RKO (cell line): ENCODE measurements at places on chromosomes 2 and 18.

GRCh38 chr2:3578987-3579386, 3.9 kb downstream of the RPS7 start:
- DNase-seq = peak; percentile 61

DNA sequence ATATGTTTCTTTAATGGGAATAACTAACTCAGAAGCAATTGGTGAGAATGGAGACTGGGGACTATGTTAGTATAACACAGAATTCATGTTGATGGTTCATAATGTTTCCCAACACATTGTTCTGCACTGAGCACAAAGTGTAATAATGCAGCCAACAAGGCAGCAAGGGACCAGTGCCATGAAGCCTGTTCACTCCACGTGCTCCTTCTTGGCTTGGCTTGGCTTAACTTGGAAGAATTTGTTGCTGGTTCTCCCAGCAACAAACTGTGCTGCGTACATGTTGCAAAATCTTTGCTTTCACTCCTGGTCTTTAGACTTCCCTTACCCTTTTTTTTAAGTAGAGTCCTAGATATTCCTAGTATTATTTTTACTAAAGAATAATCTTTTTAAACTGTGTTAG, 129.7 kb downstream of the MAP3K20 start:
- no peak for DNase-seq

GRCh38 chr2:174612970-174613369, 15.4 kb upstream of the WIPF1 start:
- no peak for DNase-seq

GRCh38 chr18:50790241-50790640, 29.6 kb downstream of the MRO start:
- no peak for DNase-seq

GRCh38 chr18:21996351-21996826, 173.0 kb upstream of the GATA6 start:
- no peak for DNase-seq

GRCh38 chr2:66437691-66438497, 3.0 kb downstream of the MEIS1 start:
- no peak for DNase-seq

- no peak for DNase-seq
Measured at GRCh38 chr2:206780671-206781070, 15.3 kb downstream of the FASTKD2 start.

DNA sequence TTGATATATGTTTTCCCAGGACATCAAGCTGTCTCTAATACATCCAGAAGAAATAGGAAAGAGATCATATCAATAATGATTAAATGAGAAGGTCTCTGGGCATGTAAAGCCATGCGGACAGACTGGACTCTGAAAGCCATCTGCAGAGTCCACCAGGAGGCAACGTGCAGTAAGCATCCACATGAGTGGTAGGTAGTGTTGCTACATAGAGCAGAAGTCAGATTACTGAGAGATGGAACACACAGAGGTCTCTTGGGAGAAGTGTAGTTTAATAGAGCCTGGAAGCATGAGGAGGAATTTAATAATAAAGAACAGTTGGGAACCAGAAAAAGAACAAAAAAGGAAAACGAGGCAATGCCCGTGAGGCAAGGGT, 758.1 kb upstream of the DDX18 start:
- no peak for DNase-seq

DNA sequence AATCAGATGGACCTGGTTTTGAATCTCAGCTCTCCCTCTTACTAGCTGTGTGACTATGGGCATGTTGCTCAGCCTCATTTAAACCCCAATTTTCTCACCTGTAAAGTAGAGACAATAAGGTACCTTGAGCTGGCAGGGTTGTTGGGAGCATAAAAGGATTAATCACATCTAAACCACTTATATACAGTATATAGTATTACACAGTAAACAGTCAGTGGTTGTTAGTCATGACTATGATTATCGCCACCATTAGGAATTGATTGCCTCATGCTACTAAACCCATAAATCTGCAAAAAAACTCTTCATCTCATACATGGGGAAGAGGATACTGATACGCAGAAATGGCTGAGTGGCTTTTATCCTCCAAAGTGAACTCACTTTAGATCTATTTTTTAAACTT, 65.8 kb downstream of the INO80D start:
- no peak for DNase-seq

DNA sequence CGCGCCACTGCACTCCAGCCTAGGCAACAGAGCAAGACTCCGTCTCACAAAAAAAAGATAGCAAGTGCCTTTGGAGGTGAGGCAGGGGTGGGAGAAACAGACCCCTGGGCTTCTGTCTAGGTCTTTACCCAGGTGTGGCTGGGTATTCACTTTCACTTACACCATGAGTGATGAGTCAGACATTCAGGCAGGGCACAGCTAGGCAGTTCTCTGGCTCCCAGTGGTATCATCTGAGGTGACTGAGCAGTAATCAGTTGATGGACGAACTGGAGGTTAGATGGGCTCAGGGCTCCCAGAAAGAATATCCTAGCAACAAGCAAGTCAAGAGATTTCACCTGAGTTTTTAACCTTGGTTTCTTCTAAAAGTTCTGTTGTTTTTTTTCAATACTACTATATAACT, 107.0 kb upstream of the RAB6C start:
- DNase-seq = no peak

GRCh38 chr2:113232740-113233139, 46.0 kb downstream of the PAX8 start:
- no peak for DNase-seq

GRCh38 chr2:11466307-11467128, 557 bp upstream of the E2F6 start:
- DNase-seq = peak; percentile 40

GRCh38 chr2:60334610-60335009, 218.8 kb downstream of the BCL11A start:
- DNase-seq = no peak
